Stimulated activated CD4-positive, alpha-beta T cell treated with anti-CD3 and anti-CD28 coated beads, TNF-alpha, amount 100 ng/mL, for 24 hours (primary cell): ENCODE measurements at places on chromosomes 11 and 22.

DNA sequence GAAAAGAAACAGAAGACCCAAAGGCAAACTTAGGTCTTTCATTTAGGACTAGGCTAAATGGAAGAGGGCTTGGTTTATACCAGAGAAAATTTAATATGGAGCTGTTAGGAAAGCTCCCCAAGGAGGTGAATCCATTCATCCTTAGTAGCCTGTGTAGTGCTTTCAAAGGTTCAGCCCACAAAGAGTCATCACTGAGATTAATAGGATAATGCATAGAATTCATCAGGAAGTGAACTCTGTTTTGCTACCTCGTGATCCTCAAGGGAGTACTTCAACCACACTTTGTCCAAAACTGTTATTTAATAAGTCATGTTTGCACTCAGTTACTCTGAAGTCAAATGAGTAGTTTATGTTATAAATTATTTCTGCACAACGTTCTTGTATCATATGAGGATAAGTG lies 43.3 kb upstream of the MMP7 start:
- DNase-seq = no peak

DNA sequence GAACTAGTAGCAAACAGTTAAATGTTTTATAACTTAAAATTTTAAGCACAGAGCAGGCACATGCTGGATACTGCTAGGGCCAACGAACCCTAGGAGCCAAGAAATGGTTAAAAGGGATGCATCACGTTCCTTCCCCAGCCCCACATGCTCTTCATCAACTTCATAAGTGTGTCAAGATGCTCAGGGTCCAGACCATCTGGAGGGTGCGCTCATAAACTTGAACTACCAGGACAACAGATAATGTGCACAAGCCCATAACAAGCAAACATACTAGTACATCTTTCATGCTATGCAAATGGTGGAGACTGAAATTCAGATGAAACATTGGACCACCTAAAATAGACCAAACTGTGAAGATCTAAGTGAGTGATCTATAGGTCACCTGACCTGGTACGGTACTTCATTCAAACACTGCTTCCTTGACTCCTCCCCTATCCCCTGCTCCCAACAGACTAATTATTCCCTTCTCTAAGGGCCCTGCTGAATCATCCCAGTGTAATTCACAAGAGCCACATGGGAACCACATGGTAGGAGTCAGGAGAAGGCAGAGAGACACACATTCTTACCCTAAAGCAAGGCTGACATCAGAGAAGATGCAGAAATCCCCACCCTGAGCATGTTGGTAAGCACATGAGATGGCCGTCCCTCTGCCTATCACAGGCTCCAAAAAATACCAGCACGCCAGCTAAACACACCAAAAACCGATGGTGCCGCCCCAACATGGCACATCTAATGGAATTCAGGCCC lies 83.9 kb downstream of the ETS1 start:
- no peak for DNase-seq

GRCh38 chr11:134407321-134407828 lies 4.7 kb downstream of the B3GAT1 start:
- no peak for DNase-seq

DNA sequence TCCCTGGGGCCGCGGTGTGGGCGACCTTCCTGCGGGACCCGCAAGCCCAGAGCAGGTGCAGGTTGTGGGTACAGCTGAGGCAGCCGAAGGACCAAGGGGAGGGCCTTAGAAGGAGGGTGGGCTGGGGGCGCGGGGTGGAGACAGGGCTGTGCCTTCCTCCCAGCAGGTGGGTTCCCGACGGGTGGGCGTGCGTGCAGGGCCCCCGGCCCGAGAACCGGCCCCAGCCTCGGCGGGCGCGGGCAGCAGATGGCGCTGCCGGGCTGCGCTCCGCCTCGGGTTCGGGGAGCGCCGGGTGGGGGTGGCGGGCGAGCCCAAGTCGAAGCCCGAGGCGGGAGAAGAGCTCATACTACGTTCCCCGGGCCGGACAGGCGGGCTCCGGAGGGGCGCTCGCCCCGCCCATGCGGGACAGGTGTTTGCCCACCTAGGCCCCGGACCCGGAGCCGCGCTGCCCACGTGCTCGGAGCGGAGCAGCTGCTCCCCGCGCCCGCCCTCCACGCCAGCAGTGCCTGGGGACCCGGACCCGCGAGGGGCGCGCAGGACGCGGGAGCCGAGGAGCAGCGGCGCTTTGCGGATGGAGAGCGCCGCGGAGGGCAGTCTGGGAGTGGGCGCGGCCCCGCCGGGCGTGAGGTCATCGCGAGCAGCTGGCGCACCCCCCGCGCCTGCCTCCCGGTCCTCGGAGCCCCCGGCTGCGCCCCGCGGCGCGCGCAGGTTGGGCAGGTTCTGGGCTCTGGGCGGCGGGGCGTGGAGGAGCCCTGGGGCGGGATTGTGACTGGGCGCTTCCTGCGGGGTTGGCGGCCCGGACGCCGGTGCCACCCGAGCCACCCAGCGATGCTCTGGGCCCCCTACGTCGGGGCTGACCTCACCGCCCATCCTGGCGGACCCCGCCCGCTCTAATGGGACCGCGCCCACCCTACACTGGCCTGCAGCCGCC lies 25.3 kb downstream of the DUSP8 start:
- DNase-seq = no peak

GRCh38 chr22:38766076-38766777 lies 10.4 kb upstream of the SUN2 start:
- no peak for DNase-seq

- no peak for DNase-seq
These were observed 2.6 kb downstream of the MTMR3 start for GRCh38 chr22:29885610-29886009.

DNA sequence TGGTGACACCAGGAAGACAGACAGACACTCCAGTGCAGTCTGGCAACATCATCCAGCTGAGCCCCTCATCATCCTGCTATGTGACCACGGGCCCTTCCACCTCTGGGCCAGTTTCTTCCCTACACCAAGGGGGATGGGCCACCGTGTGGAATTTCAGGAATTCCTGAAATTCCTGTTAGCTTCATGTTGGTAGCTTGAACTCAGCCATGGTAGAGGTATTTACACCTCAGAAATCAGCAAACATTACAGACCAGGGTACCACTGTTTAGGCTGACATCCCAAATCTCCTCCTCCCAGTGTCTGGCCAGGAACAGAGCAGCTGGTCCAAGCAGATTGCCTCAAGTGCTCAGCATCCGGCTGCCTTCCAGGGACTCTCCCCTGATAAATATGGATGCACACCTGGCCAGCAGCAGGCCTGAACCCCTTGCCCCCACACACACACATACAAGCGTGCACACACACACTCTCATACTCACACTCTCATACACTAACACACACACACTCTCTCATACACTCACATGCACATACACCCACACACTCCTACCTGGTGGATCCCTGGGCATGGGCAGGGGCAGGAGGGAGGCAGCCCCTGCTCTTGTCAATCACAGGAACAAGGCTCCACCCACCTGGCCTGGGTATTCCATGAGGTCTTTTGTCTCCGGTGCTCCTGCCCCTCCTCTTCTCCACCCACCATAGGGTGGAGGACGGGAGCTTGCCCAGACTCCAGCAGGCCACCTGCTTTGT lies 85.2 kb downstream of the BUD13 start:
- no peak for DNase-seq

GRCh38 chr11:79794057-79794456 lies 353.2 kb upstream of the TENM4 start:
- DNase-seq = no peak

DNA sequence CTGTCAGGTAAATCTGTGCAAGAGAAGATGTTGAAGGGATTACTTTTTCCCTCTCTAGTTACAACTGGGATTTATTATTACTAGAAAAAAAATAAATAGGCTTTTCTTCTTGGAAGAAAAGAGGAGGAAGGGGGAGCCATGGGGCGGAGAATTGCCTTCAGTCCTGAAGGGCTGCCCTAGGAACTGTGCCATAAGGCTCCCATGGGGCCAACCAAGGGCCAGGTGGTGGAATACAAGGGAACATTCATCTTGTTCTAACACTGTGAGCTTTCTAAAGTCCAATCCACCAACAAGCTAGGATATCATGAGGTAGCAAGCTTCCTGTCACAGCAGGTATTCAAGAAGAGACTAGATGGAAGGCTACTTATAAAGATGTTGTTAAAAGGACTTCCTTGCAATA lies 24.8 kb upstream of the NRIP3 start:
- no peak for DNase-seq
